ENCODE measurements at places on chromosomes 2 and 18.

- DNase-seq = no peak
These were observed 71.0 kb upstream of the SP3 start for GRCh38 chr2:174035981-174036742.

DNA sequence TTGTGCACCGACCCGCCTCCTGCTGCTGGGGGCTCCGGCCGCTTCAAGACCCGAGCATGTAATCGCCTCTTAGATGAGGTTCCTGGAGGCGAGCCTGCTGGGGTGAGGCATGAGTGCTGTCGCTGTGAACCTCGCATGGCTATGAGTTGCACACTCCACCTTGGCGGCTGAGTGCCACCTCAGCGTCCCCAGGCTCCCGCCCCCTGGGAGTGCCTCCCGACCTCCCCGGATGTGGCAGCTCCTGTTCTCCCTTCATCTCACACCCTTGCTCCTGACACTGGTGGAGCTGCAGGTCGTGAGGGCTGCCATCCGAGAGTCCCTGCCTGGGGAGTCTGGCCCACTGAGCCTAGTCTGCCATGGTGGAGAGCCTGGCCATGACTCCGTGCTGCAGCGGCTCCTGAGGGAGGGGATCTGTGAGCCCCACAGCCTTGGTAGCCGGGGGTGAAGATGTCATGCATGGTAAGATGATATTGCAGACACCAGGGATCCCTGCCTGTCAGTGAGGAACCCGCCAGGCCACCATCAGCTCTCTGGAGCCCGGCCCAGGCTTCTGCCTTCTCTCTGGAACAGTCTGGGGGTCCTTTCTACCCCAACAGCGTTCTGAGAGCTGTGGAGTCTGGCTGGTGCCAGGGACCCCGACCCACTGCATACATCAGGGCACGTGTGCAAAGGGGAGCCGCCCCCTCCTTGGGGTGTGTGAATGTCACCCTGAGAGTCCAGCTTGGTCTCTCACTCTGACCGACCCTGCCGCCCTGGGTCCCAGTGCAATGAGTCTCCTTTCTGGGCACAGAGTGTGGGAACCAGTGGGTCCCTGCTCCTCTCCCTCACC lies 61.6 kb upstream of the HS6ST1 start:
- DNase-seq = no peak

- DNase-seq = no peak
These were observed 187.4 kb upstream of the NCKAP5 start for GRCh38 chr2:133755480-133756300.

- DNase-seq = no peak
These were observed 111.2 kb downstream of the PLB1 start for GRCh38 chr2:28606986-28607441.

GRCh38 chr2:65107530-65107929 lies 22.4 kb downstream of the RAB1A start:
- no peak for DNase-seq

GRCh38 chr2:17058772-17059402 lies 393.3 kb upstream of the CYRIA start:
- no peak for DNase-seq

GRCh38 chr18:67232406-67232805 lies 284.1 kb downstream of the DSEL start:
- DNase-seq = no peak

GRCh38 chr2:64492821-64493220 lies 31.3 kb upstream of the AFTPH start:
- DNase-seq = no peak

DNA sequence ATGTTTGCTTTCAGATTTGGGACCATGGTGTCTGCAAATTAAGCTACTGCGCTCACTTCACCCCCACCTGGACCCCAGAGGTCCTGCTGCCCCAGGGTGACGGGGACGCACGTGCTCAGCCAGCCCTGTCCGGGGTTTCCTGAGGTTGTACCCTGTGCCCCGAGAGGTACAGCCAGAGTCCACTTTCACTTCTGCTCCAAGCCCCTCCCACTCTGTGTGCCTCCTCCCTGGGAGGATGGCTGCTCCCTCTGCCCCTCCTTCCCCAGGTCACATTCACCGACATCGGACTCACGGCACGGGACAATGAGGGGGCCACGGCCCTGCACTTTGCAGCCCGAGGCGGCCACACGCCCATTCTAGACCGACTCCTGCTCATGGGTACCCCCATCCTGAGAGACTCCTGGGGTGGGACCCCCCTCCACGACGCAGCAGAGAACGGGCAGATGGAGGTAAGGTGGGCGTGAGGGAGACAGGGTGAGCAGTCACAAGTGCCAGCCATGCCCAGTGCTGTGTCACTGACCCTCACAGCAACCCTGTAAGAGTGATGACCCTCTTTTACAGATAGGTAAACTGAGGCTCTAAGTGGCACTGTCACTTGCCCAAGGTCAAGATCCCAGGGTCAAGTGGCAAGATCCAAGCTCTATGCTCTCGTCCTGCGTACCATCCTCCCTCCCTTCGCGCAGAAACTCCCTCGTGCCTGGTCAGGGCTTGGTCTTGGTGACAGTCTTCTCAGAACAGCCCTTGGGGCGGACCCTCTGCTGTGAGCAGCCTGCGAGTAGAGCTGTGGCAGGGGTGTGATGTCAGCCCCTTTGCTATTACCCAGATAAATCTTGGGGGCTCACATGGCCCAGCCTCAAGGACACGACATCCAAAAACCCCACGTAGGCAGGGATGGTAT lies 7.6 kb downstream of the ESPNL start:
- no peak for DNase-seq

DNA sequence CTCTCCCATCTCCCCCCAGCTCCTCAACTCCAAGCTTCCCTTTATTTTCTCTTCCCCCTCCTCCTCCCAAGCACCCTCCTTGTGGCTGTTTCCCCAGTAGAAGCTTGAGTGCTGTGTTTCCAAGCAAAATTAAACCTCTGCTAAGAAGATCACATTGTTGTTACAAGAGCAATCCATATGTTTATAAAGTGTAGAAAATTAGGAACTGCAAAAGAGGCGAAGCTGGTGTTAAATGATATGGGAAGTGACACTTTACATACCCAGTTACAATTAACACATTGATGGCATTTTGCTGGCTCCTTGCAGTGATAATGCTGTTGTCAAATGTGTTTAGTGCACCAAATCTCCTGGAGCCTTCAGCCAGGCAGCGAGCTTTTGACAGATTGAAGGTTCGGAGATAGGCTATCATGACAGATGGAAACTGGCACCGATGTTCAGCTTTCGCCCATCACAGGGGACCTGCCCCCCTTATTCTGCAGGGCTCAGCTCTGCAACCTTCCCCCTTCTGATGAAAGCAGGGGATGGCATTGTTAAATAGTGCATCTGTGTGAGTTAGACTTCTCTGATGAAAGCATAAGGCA lies 259.8 kb upstream of the ATP5MC3 start:
- no peak for DNase-seq

DNA sequence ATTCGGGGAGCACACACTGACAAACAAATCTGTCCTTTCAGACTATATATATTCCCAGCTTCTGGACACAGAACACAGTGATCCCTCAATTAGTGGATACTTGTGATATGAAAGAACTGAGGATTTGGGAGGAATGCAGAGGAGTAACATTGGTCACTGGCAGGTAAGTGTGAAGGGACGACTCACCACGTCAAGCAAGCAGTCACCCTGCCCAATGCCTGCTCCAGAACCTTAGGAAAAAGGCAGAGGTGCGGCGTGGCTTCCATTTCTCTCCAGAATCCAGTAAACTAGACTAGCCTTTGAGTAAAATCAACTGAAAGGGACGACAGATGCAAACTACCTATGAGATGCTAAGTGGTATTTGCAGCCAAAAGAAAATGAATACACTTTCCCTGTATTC lies 1.1 kb downstream of the CCDC93 start:
- DNase-seq = no peak

- DNase-seq = no peak
These were observed 56.4 kb downstream of the SCN2A start for GRCh38 chr2:165295643-165296042.

DNA sequence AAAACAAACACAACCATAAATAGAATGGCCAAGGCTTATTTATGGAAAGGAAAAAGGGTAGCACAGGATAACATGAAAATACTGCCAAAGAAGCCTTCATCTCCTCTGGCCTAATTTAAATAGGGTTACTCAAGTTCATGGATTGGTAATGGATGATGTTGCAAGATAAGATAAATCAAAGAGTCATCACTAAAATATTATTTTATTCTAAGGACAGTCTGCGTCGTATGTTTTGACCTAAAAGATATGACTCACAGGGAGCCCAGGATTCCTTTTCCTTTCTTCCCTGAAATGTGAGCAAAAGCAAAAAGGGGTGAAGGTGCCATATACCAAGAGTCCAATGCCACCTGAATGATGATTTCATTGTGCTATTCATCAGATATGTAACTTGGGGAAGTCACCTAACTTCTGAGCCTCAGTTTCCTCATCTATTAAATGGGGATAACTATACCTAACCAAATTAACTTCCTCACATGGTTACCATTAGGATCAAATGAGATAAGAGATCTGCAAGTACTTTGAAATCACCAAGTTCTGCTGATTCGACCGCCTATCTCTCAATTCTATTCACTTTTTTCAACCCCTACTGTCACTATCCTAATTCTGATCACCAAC lies 137.7 kb downstream of the THADA start:
- no peak for DNase-seq

DNA sequence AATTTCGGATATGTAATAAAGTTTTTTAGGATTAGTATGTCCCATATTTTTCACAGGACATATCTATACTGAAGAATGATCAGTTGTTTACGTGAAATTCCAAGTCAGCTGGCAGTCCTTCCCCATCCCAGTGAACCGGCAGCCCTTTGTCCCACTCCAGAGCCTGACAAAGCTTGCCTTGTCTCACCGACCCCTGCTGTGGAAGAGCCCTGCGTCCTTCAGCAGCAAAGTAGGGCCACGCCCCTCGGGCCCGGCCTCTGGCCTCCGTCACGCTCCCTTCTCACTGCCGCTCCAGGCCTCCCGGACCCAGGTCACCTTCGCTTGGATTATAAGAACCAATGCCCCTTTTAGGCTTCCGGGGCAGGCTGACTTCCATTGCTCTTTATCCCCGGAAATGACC lies 89.8 kb upstream of the TGIF1 start:
- DNase-seq = no peak

DNA sequence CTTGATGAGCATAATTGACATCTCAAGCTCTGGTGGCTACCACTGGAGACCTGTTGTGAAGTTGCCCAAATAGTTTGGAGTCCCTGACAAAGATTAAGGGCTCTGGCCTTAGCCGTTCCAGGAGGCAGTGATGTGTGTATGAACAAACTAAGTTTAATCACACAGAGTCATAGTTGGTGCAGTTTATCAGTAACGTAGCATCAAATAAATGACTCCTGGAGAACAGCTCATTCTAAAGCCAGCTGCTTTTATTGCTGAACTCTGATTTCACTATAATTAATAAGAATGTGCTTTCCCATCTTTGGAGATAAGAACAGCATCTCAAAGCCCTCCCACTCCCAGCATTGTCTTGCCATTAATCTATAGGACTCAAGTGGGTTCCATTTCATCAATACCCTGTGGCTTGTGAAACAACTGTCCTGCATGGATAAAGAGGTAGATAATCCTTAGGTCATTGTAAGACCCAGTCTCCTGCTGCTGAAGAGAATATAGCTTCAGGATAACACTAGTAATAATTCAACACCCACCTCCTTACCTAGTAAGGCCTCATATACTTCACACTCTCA lies 211.4 kb upstream of the THUMPD2 start:
- no peak for DNase-seq

- DNase-seq = no peak
These were observed 81.0 kb downstream of the EPC2 start for GRCh38 chr2:148725564-148725963.

DNA sequence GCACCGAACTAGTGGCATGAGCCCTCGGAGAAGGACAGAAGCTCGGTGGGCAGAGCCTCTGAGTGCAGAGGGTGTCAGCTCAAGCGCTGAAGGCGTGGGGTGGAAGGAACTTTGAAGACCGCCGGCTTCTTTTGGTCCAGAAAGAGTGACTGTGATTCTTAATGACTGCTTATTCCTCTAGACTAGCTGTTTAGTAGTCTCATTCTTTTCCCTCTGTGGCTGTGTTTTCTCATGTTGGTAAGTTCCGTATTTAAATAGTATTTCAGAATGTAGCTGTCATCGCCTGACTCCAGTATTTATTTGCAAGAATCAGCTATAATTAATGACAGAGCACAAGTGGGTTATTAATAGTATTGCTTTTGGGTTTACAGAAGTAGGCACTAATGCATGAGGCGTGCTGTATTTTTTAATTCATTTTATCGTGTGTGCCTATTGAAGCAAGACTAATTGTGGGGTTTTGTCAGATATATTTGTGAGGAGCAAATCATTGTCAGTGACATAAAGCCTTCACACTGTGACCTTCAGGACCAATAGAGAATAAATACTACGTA lies 80.8 kb upstream of the NFATC1 start:
- no peak for DNase-seq

GRCh38 chr2:164055623-164056022 lies 319.8 kb upstream of the FIGN start:
- DNase-seq = no peak

GRCh38 chr18:43501099-43501498 lies 223.8 kb upstream of the SYT4 start:
- DNase-seq = no peak

DNA sequence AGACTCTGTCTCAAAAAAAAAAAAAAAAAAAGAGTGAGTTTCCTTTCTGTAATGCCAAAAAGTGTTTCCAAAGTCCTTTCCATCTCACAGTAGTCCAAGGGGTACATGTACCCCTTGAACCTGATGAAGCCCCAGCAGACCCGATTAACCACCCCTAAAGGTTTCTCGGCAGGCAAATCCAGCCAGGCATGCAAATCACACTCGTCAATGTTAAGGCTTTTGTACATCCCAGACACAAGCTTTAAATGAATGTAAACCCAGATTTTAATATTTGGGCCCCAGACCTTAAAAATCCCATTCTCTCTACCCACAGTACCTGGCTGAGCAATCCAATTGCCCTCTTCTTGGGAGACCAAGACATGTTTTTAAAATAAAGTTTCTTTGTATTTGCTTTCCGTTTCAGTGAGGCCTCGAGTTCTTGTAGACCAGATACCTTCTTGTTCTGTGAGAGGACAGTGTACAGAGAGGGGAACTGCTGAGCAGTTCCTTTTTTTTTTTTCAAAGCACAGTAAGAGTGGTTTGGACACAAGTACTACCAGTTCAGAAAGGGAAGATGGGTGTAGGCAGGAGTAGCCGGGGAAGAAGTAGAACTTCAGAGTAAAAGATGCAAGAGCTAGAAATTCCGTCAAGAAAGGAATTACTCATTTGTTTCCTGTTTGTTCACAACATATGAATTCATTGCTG lies at the start of gene NLRC4:
NLRC4 (minus strand) TSS at position 465 of the 684 bp plus-strand sequence. CDS start 8,111 bp downstream, outside the sequence.
- DNase-seq = no peak

Measured in ovary (tissue), 10 donors.